ENCODE measurements at places on chromosomes 12 and 14.

DNA sequence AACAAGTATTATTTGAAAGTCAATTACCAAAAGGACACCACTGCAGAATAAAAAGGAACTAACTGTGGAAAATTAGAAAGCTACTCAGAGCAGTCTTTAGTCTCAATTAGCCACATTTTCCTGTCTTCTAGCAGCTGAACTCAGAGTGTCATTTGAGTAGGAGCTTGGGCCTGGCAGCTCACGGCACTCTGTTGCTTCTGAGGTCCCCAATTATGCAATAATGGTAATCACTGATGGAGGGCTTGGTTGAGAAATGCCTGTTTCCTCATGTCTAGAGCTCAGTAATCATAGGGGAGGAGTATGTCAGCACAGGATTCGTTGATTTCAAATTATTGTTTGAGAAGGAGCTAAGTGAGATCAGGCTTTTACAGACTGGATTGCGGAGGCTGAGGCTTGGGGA, 108.6 kb downstream of the VRK1 start:
- no peak for DNase-seq

DNA sequence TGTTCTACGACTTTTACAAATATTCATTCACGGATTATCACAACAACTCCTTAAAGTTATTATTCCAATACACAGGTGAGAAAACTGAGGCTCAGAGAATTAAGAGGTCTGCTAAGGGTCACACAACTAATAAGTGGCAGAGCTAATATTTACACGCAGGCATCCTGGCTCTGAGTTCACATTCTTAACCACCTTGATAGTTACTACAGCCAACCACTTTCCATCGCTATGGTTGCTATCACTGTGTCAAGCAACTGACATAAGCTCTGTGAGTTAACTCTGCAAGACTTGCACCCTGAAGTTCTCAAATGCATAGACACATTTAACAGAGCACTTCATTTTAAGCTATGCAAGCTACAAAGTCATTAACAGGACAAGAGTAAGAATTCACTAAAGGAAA, 3.7 kb downstream of the GLT8D2 start:
- DNase-seq: no peak

GRCh38 chr14:69582212-69582611, 7.5 kb upstream of the CCDC177 start:
- DNase-seq: no peak

- no peak for DNase-seq
Observed at GRCh38 chr14:68664225-68664681, 128.6 kb downstream of the ZFP36L1 start.

GRCh38 chr14:99257122-99257672, 14.8 kb downstream of the BCL11B start:
- no peak for DNase-seq

DNA sequence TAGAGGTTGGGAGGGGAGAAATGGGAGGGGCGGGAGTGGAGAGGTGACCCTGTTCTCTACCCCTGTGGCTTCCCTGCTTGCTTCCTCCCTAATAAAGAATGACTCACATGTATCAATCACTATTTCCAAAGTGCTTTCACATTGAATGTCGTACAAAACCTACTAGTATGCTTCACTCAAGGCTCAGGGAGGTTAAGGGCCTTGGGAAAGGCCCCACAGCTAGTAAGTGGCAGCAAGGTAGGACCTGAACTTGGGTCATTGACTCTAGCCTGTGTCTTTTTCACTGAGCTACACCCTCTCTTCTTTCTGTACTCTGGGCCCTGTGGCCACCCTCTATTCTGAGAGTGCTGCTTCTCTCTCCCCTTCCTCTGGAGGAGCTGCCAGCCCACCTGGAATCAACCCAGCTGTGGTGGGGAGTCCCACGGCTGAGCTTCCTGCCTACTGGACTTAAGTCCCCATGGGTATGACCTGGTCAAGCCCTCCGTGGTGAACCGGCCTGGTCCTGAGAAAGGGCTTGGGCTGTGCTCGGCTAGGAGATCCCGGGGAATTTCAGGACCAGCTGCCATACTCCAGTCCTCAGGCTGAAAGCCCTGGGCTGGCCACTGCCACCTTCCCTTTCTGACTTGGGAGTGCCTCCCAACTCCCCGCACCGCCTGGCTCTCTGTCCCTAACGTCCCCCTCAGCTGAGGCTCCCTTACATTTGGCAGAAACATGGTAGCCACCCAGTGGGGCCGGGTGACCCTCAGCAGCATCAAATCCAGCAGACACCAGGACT, 13.0 kb downstream of the SLC48A1 start:
- no peak for DNase-seq

Data from substantia nigra (tissue), 51 donors.